Keratinocyte (primary cell): ENCODE measurements at places on chromosomes 6 and 20. TPM values are rescaled to one million over a fixed set of nuclear protein-coding genes. Genes with fewer than 3 reads are reported as not detected.

Gene CFB
- polyA plus RNA-seq: 0.84 to 2.9 TPM (median 2.5 TPM) in 3 replicates

GRCh38 chr6:113616701-113617274 is 240.4 kb upstream of the MARCKS start:
- DNase-seq: no peak

DNA sequence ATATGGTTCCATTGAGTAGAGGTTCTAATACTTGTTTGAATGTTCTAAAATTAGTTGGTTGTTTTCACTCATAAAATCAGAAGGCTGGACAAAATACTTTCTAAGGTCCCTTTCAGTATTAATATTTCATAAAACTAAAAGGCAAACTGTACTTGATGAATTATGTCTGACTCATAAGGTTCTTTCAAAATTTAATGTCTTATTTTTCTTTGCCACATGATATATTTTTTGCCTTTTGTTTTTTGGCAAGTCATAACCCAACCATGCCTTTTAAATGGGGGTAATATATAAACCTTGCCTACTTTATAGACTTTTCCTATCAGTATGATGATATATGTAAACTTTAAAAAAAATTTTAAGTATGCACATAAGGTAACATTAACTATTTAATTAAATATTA is 244.7 kb downstream of the PTPRK start:
- no peak for DNase-seq

GRCh38 chr6:158064725-158065251 is 83.1 kb downstream of the SYNJ2 start:
- no peak for DNase-seq

- no peak for DNase-seq
Observed at GRCh38 chr20:35972462-35972861, 4.1 kb downstream of the CNBD2 start.

- no peak for DNase-seq
Observed at GRCh38 chr6:158996856-158997255, 3.1 kb downstream of the RSPH3 start.
